ENCODE measurements at places on chromosomes 16 and 17.

DNA sequence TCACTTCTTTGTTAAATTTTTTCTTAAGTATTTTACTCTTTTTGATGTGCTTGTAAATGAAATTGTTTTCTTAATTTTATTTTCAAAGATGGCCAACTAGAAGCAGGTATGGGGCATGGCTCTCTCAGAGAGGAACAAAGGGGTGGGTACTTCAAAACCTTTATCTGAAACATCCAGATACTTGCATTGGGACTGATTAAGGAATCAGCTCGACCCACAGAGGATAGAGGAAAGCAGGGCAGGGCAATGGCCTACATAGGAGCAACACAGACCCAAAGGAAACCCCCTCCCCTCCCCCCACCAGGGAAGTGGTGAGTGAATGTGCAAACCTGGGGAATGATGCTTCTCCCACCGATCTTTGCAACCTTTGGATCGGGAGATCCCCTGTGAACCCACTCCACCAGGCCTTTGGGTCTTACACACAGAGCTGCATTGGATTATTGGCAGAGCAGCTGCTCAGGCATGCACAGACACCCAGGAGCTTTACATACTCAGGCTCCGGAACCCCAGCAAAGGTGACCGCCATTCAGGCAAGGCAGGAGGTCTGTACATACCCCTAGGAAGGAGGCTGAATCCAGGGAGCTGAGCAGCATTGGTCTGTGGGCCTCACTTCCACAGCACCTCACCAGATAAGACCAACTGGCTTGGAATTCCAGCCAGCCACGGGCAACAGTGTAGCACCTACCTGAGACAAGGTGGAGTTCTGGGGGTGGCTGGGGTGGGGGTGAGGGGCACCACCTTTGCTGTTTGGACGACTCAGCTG is 3.0 kb upstream of the CCR7 start:
- no peak for DNase-seq

GRCh38 chr17:11511696-11512095 is 86.6 kb upstream of the DNAH9 start:
- DNase-seq: no peak

- no peak for DNase-seq
Measured at GRCh38 chr17:82803606-82804005, 36.2 kb downstream of the ZNF750 start.

DNA sequence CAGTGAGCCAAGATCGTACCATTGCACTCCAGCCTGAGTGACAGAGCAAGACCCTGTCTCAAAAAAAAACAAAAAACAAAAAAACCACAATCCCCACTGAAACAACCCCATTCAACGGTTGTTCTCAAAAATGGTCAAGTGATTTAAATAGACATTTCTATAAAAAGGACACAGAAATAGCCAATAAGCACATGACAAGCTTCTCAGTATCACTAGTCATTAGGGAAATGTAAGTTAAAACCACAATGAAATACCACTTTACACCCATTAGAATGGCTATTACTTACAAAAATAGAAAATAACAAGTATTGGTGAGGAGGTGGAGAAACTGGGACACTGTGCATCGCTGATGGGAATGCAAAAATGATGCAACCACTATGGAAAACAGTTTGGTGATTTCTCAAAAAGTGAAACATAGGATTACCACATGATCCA is 26.6 kb upstream of the MYLK3 start:
- no peak for DNase-seq

- no peak for DNase-seq
Measured at GRCh38 chr16:89183975-89184676, 12.6 kb downstream of the CDH15 start.

DNA sequence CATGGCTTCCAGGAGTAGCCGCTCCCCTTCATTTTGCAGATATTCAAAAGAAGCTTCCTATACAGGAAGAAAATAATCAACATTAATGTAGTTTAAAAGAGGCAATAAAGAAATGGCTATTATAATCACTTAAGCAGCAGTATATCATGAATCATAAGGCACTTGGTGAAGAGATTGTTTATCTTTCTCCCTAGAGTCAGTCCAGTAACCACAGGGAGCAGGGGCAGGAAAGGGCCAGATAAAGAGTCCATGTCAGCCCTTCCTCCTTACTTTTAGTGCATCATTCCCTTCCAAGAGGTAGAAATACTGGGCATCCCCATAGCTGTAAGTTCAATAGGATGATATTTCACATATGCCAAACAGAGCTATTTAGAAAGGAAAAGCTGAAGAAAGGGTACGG is 184.6 kb upstream of the C17orf78 start:
- no peak for DNase-seq

DNA sequence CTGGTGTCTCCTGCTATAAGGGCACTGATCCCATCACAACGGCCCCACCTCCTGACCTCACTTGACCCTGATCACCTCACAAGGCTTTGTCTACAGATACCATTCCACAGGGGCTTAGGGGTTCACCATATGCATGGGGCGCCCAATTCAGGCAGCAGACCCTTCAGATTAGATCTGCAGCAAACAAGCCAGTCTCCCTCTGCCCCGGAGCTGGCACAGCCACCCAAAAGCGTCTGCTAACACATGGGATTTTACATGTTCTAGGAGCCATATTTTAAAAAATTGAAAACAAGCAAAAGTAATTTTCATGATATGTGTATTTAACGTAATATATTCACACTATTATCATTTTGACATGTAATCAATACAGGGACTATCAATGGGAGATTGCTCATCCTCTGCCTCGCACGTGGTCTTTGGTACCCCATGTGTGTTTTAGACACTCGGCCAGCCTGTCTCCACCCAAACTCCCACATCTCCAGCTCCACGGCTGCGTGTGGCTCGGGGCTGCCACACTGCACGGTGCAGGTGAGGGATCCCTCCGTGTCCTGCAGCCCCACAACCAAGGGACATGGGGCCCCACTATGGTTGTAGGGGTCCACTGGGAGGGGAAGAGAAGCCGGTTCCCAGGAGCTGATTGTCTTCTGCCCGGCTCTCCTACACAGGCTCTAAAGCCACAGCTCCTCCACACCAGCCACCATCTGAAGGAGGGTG is 107.6 kb downstream of the RBFOX3 start:
- DNase-seq: no peak

DNA sequence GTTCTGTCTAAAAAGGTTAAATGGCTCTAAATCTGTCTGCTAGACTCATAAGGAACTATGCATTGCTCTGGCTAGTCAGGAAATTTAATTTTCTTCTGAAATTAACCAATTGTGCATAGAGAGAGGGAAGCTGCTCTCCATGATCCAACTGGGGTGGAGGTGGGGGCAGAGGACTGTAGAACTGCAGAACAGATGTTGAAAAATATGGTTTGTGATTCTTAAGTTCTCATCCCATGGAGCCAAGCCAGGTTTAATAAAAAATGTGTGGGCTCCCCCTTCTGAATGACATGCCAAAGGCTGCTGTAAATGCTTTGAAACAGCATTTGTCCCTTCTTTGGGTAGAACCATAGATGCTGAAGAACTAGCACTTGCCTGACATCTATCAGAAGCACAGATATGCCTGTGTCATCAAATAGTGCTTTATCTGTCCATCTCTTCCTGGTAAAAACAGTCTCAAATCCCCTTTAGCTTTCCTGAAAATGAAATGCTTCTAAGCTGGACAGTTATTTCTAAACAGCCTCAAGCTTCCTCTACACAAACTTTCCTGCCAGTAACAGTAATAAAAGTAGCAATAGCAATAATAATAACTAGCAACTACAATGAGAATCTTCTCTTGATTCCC is 221.4 kb downstream of the CDH8 start:
- DNase-seq: no peak

GRCh38 chr17:72598695-72599094 is 477.9 kb downstream of the SOX9 start:
- DNase-seq: no peak

DNA sequence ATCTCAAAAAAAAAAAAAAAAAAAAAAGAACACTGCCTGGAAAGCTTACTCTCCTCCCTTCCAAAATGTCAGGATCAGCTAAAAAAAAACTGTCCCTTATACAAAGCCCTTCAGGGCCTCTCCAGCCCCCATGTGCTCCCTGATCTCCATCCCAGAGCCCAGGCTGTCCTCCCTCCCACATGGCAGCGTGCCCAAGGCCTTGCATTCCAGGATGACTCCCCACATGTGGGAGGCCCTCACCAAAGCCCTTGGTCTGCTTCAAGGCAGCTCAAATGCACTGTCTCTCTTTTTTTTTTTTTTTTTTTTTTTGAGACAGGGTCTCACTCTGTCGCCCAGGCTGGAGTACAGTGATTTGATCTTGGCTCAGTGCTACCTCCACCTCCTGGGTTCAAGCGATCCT is 2.3 kb downstream of the FDXR start:
- no peak for DNase-seq

- peak; percentile 34 for DNase-seq
Measured at GRCh38 chr17:19533718-19534561, at the start of gene SLC47A1. Gene SLC47A1, plus strand, starts transcription at chr17:19533854. Its CDS starts 86 bp downstream, at chr17:19533940.

DNA sequence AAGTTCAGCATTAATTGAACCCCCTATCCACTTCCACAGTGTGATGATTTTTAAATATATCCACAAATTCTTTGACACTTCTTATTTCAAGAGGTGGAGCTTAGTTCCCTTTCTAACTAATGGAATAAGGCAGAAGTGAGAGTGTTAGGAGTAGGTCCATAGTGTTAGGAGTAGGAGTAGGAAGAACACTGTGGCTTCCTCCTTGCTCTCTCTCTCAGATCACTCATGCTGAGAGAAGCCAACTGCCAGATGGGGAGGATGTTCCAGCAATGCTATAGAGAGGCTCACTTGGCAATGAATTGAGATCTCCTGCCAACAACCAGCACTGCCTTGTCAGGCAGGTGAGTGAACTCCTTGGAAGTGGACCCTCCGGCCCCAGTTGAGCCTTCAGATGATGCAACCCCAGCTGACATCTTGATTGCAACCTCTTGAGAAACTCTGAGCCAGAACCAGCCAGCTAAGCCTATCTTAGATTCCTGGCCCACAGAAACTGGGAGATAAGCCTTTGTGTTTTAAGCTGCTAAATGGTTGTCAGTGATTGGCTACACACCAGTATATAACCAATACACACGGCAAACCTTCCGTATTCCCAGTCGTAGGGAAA is 44.3 kb downstream of the SPECC1 start:
- no peak for DNase-seq

GRCh38 chr16:10827691-10828341 is 9.2 kb upstream of the TVP23A start:
- no peak for DNase-seq

DNA sequence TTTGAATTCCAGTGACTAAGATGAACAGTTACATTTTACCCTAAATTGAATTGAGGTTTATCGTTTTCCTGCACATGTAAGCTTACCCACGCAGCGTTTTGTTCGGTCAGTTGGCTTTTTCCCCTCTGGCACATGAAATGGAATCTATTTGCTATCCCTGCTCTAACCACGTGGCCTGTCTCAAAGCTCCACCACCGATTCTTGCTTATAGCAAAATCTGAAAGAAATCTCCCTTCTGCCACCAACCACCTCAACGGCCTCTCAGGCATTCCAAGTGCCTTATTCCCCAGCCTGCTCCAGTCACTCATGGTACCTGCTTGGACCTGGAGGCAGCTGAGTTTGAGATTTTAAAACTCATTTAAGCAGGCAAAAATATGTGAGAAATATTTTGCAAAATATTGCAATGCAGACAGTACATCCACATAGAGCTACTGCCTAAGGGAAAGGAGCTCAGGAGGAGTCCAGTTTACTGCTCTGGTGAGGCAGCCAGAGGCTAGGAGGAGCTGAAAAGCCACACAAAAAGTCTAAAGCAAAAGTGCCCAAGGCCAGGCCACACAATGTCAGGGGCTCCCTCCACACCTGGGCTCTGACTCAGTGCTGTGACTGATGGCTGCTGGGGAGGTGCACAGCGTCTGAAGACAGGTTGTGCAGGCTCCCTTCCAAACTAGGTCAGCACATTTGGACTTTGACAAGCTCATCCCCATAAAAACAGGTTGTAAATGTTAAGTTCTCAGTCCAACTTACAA is 26.4 kb downstream of the ARHGAP17 start:
- DNase-seq: no peak

DNA sequence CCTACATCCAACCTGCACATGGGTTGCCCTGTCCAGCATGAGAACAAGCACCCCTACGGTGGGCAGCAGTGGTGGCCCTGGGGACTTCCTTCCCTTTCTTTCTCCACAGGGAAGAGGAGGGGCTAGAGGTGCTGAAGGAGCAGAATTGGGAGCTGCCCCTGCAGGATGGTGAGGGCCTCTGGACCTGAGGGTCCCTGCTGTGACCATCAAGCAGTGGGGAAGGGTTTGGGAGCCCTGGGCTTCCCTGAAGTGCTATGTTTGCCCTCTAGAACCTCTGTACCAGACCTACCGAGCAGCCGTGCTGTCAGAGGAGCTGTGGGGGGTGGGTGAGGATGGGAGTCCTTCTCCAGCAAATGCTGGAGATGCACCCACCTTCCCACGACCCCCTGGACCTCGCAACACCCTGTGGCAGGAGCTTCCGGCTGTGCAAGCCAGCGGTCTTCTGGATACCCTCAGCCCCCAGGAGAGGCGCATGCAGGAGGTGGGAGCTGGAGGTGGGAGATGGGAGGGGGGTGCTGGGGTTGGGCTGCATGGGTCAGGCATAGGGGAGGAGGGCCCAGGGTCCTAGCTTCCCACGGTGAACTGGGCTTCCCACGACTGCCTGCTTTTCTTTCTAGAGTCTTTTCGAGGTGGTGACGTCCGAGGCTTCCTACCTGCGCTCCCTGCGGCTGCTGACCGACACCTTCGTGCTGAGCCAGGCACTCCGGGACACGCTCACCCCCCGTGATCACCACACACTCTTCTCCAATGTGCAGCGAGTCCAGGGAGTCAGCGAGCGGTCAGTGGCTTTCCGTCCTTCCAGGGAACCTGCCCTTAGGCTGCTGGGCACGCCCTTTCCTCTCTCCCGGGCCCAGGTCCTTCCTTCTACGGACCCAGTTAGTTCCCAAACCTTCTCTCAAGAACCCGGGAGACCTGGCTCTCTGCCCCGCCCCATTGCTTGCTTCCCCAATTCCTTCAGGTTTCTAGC is 5.0 kb downstream of the ARHGEF15 start:
- DNase-seq: no peak

GRCh38 chr16:85270374-85270773 is 158.1 kb upstream of the CIBAR2 start:
- DNase-seq: no peak

DNA sequence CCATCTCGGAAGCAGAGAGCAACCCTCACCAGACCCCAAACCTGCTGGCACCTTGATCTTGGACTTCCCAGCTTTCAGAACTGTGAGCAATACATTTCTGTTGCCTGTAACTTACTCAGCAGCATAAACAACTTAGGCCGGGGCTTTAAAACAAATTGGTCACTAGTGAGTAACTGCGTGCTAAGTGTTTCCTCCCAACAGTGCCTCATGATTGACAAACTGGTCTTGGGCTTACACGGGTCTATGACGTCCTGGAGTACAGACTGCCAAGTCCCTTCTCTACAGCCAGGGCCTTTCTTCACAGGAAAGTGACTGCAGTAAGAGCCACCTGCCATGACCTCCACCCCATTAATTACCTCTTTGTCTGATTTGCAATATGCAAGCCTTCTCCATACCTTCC is 136.7 kb downstream of the XYLT1 start:
- DNase-seq: no peak

DNA sequence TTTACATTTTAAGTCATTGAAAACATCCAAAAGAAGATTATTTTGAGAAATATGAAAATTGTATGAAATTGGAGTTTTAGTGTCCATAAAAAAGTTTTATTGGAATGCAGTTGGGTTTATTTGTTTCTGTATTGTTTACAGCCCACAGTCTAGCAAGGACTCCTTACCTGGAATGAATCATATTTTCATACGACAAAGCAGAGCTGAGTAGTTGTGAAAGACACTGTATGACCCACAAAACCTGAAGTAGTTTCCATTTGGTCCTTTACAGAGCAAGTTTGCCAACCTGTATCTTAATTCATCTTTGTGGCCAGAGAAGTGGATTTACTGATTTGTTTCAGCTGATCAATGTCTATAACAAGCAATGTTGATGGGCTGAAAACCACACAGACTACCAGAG is 10.3 kb downstream of the CCL18 start:
- no peak for DNase-seq

GRCh38 chr16:20918486-20919239 is 18.1 kb downstream of the LYRM1 start:
- no peak for DNase-seq

Data from GM12892 (cell line).